ENCODE measurements at places on chromosomes 3 and 15.

DNA sequence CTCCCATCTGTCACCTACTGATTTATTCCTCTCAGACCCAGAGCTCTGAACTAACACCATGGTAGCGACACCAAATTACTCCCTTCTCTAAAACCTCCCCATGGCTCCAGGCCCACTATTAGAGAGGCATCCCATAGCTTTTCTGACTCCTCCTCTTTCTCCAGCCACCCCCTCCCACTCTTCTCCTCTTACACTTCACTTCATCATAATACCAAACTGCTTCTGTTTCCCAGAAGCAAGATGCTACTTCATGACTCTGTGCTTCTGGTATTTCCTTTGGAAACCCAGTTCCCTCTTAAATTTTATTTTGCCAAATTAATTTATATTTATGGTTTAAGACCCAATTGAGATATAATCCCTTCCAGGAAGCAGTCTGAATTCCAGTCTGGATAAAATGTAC, 465.1 kb upstream of the PDZRN3 start:
- DNase-seq: no peak

DNA sequence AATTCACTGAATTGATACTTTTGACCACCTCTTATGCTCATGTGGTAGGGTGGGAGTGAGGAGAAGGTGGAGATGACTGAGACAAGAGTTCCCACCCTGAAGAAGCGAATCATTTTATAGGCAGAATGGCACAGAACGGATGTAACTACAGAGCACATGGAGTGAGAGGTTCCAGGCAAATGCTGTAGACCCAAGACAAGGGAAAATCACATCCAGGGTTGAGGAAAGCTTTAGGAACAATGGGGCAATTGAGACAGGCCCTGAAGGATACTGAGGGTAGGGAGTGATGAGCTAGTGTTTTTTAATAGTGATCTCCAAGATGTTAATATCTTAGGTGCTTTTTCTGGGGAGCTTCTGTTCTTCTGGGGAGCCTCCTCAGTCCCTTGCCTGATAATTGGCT, 8.1 kb downstream of the PCCB start:
- no peak for DNase-seq

DNA sequence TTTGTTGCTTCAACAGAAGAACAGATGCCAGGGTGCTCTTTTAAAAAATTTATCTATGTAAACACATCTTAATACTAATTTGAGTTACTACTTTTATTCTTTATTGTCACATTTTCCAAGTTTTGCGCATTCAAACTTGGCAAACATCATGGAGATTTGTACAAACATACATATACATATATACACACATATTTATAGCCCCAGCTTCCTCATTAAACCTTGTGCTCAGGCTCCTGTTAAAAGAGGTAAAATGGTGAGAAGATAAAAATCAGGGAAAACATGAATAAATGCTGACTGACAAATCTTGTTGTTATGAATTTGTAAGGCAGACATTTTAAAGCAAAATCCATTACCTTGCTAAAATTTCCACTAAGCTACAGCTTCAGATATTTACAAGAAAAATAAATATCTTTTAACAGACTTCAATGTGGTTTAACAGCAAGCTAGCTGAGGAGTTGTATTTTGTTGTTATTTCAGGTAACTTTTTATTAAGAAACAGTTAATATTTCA, 27.1 kb downstream of the CDV3 start:
- no peak for DNase-seq

GRCh38 chr3:152243721-152244516, 24.8 kb upstream of the MBNL1 start:
- DNase-seq: no peak

GRCh38 chr3:13823692-13824091, 56.2 kb downstream of the WNT7A start:
- no peak for DNase-seq
